ENCODE measurements at places on chromosomes 3 and 15.

GRCh38 chr15:65092911-65093792 is 16.6 kb downstream of the KBTBD13 start:
- DNase-seq, result no peak

DNA sequence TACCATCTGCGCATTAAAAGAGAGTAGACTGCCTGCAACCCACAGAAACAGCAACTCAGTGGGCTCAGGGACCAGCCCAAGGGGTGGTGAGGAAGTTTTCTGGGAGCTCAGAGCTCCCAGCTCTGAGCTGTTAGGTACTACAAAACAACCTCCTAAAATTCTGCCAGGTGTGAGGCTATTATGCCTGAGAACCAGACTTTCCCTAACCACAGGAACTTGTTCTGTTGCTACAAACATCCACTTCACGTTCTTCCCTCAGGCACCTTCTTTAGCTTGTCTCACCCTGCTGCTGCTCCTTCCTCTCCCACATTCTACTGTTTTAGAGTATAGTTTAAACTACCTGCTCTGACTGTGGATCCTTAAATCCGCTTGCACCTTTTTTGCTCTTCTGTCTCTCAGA is 399.4 kb downstream of the ROBO1 start:
- DNase-seq, result no peak

DNA sequence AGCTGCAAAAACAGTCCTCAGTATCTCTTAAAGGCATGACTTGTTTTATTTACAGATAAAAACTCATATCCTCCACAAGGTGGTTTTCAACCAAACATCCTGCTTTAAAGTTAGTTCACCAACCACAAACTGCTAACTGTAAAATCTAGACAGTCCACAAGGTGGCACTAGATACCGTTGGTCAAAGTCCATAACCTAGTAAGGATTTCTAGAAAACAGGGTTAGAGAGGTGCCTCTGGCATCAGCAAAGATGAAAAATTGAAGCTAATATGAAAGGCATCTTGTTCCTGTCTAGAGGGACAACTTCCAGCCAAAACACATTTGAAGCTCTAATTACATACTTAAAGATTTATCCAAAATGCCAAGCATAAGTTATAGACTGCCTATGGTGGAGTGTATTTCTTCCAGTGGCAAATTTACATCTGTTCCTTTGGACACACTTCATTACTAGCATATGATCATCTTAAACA is 56.0 kb downstream of the ZMAT3 start:
- DNase-seq, result peak; percentile 74

GRCh38 chr15:65460741-65461347 is 38.1 kb upstream of the IGDCC4 start:
- DNase-seq, result no peak

Measured in NCI-H1694 treated with DMSO at 0.1 percent for 48 hours (cell line).